ENCODE measurements at places on chromosomes 16 and 17. TPM values are rescaled to one million over a fixed set of nuclear protein-coding genes. Genes with fewer than 3 reads are reported as not detected.

Gene MYH10
- polyA plus RNA-seq = 41.5 TPM

Gene DPEP1
- polyA plus RNA-seq = 0.59 TPM

Gene FSCN2
- 1.3 TPM for polyA plus RNA-seq

GRCh38 chr16:54171626-54172537 lies 114.7 kb downstream of the IRX3 start:
- DNase-seq = peak; percentile 75

DNA sequence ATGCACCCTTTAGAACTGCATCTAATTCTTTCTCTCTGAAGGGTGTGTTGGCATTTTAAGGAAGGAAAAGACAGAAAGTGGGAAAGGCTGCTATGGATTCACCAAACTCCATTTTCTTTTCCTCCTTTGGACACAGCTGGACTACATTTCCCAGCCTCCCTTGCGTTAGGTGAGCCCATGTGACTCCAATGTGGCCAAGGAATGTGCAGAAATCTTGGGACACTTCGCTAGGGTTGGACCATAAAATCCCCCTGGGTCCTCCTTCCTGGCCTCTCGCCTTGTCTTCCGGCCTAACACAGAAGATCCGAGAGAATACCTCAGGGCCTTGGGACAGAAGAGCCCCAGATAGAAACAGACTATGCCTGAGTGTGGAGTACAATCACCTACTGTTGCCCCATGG lies 56.3 kb downstream of the ABCC12 start:
- DNase-seq = no peak
